Right lobe of liver (tissue), 6 donors: ENCODE measurements at places on chromosomes 11 and 22. TPM values are rescaled to one million over a fixed set of nuclear protein-coding genes. Genes with fewer than 3 reads are reported as not detected.

The KIAA1671 gene
- total RNA-seq: 56.6 TPM

The OR52I1 gene
- total RNA-seq: not detected

The SCGB1D2 gene
- total RNA-seq: not detected

The APOBEC3B gene
- 1.1 TPM for total RNA-seq

The RPS25 gene
- 394 TPM for total RNA-seq

The DCDC1 gene
- 2.1 TPM for total RNA-seq

The PATE2 gene
- total RNA-seq: not detected

The TUBA8 gene
- 0.58 TPM for total RNA-seq

The PHOX2A gene
- total RNA-seq: not detected

The USP35 gene
- 9.0 TPM for total RNA-seq

The F2 gene
- 825 TPM for total RNA-seq

The OVOL1 gene
- not detected for total RNA-seq

The MPEG1 gene
- total RNA-seq: 6.0 TPM

The ANO3 gene
- total RNA-seq: 0.98 TPM

The DEFB131B gene
- total RNA-seq: not detected

The KCTD17 gene
- total RNA-seq: 2.0 TPM

The CATSPERZ gene
- total RNA-seq: not detected

The KRTAP5-9 gene
- total RNA-seq: 0.17 TPM

The MN1 gene
- 0.35 TPM for total RNA-seq

The KDM4D gene
- 0.50 TPM for total RNA-seq

The HEPN1 gene
- not detected for total RNA-seq

The ZBTB16 gene
- total RNA-seq: 150 TPM

The NUDT8 gene
- 31.4 TPM for total RNA-seq

The H19 gene
- 653 TPM for total RNA-seq

The KRTAP5-11 gene
- total RNA-seq: not detected

The CCDC116 gene
- not detected for total RNA-seq

The BEST1 gene
- total RNA-seq: 1.1 TPM

The KRTAP5-8 gene
- total RNA-seq: not detected

The SULT4A1 gene
- not detected for total RNA-seq
